ENCODE measurements at places on chromosomes 3 and 15.

- DNase-seq = no peak
Observed at GRCh38 chr15:83565553-83566159, 88.3 kb upstream of the ADAMTSL3 start.

- DNase-seq = no peak
Observed at GRCh38 chr15:74656935-74657535, 38.8 kb downstream of the EDC3 start.

DNA sequence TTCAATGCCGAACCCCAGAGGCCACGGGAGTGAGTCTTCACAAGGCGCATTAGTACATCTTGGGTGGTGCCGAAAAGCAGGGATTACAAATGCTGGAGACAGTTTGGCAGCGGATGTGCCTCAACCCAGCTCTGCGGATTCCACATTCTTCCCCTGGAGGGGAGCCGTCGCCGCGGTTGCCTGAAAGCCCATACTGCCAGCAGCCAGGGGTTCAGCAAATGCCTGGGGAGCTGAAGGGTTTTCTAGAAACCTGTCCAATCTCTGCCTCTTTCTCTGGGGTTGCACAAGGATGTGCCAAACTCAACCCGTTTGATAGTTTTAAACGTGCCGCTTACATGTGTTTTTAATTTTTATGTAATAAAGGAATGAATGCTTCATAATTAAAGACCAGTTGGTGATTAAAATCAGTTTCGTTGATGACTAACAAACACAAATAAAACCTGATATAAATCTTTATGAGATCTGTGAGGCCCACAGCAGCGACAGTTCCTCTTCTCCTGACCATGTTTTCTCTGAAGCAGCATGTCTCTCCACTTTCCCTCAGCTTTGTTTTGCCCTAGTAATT is 74.6 kb upstream of the LEKR1 start:
- DNase-seq = no peak

DNA sequence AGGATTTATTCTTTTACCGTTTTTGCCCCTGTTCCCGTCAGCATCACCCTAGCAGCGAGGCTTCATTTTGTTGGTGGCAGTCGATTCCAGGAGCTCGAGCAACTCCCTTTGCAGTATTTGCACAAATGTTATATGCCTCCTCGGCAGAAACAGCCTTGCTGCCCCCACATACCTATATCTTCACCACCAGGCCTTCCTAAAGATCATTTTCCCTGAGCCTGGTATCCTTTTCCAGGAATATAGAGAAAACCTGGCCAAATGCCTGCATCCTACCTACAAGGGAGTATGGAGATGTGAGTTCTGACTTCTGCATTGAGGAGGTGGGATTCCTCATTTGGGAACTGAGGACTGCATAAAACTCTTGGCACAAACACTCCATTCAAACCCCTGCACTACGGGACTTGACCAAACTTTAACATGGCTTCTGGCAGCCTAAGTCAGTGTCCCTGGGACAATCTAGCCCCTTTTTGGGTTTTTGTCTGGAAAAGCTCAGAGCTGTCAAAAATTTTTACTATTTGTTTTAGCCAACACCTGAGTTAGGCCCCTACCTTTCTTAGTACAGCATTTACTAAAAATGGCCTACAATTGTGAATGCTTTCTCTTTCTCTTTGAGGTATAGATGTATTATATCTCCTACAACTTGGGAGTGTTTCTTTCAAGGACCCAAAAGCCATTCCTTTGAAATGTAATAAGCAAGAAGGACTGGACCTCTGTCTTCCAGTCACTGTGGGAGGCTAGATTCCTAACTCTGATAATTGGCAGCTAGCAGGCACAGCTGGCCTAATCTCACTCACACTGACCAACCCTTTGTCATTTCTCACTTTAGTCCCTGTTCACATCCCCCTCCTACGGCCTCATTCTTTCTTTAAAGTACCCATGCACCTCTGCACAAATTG is 12.1 kb upstream of the UBE2Q2 start:
- no peak for DNase-seq

DNA sequence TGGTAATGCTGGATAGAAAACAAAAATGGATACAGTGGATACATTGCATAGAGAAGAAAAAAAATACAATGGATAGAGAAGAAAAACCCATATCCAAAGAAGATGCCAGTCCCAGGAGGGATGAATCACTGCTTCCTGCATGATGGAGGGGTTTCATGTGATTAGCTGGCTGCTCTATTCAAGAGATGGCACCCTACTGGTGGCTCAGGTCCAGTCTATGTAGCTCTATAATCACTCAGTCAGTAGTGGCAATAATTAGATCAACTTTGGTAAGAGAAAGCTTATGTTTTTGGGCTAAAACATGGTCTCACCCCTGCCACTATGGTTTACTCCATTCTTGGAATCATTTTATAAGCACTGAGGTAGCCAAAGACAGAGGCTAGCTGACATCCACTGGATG is 33.7 kb upstream of the NOX5 start:
- no peak for DNase-seq

DNA sequence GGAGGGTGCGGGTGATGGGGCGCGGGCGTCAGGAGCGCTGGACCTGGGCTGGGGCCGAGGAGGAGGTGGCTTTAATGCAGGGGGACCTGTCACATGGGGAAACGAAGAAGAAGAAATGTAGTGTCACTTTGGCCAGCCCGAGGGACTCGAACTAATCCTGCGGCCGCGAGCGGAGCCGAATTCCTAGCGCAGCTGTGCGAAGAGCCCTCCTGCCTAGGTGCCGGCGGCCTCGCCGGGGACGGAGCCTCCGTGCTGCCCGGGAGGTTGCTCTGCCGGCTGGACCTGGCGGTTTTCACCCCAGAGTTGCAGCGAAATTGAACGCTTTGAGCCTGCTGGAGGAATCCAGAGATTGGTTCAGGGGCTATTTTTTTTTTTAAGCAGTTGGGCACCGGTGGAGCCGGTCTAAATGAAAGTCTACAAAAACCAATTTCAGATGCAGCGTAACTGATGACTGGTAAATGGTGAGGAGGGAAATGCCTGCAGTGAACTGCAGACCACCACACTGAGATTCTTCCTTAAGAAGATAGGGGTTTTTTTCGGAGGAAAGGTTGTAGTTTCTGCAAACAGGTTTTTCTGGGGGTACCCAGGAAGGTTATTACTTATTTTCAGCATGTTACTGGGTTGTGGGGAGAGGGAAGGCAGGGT is 662 bp downstream of the TMEM108 start:
- no peak for DNase-seq

Measured in DMS79 (cell line).